ENCODE measurements at places on chromosomes 3 and 15.
A peak's percentile ranks its signal among the peaks of the same experiment; 100 is the strongest.

DNA sequence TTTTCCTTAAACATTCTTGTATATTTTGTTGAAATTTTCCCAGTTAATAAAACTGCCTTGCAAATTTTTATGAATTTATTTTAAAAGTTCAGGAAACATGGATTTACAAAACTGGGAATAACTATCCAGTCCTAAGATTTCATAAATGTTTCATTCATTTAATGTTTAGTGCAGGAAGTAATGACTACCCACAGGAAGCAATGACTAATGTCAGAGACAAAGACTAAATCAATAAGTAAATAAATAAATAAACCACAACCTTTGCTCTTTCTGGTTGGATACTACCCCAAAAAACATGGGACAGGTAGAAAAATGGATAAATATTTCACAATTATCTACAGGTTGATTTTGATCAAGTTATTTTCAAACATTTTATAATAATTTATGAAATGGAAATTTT lies 48.8 kb upstream of the TMCO5A start:
- DNase-seq, result no peak

- DNase-seq, result no peak
Observed at GRCh38 chr3:126417515-126417914, 22.8 kb downstream of the CFAP100 start.

GRCh38 chr15:67505675-67506572 lies 15.0 kb upstream of the C15orf61 start:
- DNase-seq, result no peak

- peak; percentile 95 for DNase-seq
Observed at GRCh38 chr3:165206454-165207266, 10.5 kb upstream of the SLITRK3 start.

GRCh38 chr15:52984507-52984906 lies 194.4 kb upstream of the ONECUT1 start:
- DNase-seq, result no peak

GRCh38 chr3:97736928-97737327 lies 27.6 kb upstream of the ARL6 start:
- DNase-seq, result no peak

DNA sequence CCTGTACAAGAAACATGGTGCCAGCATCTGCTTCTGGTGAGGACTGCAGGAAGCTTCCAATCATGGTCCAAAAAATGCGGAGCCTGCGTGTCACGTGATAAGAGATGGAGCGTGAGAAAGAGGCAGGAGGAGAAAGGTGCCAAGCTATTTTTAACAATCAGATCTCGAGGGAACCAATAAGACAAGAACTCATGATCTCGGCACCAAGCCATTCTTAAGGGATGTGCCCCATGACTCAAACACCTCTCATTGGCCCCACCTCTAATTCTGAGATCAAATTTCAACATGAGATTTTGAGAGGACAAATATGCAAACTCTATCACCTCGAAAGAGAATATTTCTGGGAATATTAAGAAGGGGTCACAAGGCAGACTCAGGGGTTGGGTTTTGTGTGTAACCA lies 107.2 kb downstream of the PYDC2 start:
- no peak for DNase-seq

DNA sequence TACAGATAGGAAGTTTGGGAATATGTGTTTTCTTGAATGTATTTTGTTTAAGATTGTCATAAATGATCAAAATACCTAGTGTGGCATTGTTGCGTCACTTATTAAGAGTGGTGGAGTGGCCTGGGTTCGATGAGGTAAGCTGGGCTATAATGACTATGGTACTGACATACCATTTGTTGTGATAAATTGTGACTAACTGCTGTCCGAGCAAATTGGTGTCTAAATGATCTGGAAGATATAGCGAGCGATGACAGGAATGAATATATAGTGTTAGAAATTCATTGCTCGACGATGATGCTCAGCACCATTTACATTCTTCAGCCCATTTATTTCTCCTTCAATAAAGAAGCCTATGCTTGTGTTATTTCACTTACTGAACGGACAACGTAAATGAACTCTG lies 123.3 kb downstream of the MCTP2 start:
- DNase-seq, result no peak

DNA sequence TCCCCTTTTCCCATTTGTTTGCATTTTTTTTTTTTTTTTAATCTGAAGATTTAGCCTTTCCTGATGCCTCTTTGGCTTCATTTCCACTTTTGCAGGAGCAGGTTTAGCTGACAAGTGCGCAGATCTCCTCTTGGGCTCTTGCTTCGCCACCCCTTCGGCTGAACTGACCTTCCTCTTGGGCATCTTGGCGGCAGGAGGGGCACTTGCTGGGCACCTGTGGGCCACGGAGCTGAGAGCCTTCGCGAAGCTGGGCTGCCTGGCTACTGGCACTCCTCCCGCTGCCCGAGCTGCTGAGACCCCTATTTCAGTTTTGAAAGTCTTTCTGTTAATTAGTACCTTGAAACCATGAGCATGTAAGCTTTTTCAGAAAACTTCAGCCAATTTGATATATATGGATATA lies 8.8 kb downstream of the ARL13B start:
- no peak for DNase-seq

DNA sequence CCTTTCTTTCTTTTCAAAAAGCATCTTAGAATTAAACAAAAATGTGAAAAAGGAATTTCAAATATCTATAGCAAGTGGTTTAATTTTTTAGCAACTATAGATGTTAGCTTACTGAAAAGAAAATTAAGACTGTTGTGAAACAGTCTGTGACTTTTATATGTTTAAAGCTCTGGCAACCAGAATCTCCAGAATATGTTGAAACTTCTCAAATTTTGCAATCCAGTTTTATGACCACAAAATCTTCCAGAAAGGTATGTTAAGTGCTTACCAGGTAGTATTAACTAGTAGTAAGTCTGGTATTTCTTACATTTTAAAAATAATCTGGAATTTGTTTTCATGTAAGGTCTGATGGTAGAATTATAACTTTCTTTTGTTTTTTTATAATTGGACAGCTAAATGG lies 235.0 kb downstream of the SLC9A9 start:
- no peak for DNase-seq

DNA sequence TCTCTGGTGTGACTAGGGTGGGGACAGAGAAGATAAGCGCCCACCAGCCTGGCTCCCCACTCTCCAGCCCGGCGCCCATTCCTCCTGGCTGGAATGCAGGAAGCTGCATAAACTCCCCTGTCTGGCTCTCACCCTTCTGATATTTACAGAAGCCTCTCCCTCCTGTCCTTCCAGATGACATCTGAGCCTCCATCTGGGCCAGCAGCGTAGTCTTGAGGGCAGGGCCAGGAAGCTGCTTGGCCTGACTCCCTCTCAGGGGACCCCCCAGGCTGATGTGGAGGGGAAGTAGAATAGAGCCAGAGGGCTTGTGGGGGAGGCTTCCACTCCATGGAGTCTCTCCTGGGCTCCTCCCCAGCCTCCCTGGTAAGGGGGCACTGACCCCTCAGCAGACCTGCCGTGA lies 49.9 kb downstream of the LINGO1 start:
- no peak for DNase-seq

GRCh38 chr3:183275418-183275817 lies 22.4 kb downstream of the B3GNT5 start:
- peak; percentile 50 for DNase-seq

DNA sequence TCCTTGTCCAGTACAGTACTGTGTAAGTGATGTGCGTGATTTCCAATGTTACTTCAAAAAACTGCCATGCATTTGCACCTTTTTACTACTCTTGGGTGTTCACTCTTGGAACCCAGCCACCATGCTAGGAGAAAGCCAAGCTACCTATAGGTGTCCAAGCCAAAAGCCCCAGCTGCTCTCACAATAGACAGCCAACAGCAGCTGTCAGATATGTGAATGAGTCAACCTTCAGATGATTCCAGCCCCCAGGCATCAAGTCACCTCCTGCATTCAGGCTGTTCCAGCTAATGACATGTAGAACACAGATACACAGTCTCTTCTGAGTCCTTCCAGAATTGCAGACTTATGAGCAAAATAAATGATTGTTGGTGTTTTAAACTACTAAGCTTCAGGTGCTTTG lies 417.7 kb upstream of the TGFBR2 start:
- DNase-seq, result peak; percentile 40

- no peak for DNase-seq
Observed at GRCh38 chr3:152780553-152780952, 54.4 kb upstream of the P2RY1 start.

- DNase-seq, result no peak
Observed at GRCh38 chr3:72273615-72274014, 488.7 kb upstream of the PROK2 start.

DNA sequence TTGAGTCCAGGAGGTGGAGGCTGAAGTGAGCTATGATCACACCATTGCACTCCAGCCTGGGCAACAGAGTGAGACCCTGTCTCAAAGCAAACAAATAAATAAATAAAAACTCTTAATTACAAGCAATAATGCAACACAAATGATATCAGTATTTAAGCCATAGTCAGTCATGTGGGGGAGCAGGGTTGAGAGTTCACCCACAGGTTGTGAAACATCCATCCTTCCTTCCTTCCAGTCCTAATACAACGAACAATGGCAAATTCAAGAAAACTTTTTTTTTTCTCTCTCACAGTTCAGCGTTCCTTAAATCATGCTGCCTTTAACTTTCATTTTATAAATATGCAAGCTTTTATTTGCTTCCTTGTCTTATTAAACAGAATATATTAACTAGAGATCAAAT lies 24.1 kb downstream of the ZNF592 start:
- no peak for DNase-seq

DNA sequence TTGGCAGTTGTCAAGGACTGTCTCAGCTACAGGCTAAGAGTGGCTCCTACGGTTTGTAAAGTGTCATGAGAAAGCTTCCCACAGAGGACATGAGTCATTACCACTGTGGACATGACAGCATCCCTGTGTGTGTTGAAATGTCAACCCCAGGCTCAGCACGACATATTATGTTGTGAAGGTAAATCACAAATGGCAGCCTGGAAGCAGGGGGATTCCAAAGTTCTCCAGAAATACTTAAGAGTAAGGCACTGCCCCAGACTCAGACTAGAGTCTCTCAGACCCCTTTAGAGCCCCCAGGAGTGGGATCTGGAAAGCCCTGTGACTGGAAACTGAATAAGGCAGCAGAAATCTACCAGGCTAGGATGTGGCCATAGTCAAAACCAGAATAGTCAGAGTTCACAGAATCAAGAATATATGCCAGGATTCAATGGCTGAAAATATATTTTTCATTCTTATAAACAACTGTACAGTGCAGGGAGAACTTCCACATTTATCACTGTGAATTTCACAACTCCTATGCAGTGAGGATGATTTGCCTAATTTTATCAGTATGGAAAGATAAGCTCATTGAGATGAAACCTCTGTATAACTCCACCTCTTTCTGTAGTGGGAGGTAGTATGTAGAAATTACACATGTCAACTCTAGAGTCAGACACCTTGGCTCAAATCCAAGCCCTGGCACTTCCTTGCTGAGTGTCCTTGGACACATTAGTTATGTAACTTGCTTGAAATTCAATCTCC lies 237.1 kb upstream of the CFAP20DC start:
- no peak for DNase-seq

GRCh38 chr3:186828340-186828739 lies 14.2 kb upstream of the ADIPOQ start:
- no peak for DNase-seq

DNA sequence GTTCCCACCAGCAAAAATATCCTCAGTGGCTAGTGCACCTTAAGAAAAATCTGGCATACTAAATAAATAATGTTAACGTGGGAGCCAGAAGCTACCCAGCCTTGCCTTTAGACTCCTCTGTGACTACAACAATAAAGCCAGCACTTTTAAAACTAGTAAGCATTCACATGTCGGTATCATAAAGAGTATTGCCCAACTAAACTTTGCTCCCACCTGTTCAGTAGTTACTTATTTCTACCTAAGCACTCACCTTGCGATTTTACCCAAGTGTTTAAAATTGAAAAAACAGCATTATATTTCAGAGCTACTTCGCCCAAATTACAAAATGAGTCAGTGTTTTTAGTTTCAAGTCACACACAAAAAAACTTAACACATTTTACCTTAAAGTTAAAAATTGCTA lies 12.8 kb downstream of the ALDH1L1 start:
- no peak for DNase-seq

GRCh38 chr3:197428117-197428801 lies 127.5 kb downstream of the BDH1 start:
- DNase-seq, result no peak

DNA sequence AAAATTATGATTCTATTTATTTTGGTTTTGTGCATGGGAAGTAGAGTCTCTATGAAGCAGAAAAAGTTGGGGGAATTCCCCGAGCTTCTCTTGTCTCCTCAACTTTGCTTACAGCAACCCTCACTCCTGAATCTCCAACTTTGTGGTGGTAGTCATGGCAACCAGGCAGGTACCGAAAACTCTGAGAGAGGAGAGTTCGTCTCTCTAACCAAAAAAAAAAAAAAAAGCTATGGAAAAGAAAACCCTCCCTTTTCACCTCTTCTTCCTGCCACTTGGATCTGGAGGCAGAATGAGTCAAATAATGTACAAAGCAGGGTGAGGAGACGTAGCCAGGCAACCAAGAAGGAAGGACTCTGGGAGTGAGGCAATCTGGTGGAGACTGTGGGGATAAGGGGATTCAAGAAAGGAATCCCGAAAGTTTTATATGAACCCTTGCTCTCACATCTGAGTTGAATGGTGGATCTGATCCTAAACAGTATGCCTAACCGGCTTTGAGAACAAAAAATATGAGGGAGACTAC lies 108.1 kb downstream of the PLOD2 start:
- DNase-seq, result no peak

DNA sequence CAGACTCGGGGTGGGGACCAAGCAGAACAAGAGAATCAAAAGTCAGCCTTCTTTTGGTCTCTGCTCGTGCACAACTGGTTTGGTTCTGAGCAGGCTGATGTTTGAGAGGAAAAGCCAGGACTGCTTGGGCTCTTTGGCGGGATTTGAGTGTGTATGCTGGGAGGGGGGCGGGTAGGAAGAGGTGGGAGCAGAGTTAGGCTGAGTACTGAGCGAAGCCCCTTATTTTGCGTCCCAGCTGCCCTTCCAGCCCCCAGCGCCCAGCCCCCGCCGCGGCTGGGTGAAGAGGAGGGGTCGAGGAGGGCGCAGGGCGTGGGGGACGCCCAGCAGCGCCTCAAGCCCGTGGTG lies 153.5 kb upstream of the GOLIM4 start:
- DNase-seq, result no peak

DNA sequence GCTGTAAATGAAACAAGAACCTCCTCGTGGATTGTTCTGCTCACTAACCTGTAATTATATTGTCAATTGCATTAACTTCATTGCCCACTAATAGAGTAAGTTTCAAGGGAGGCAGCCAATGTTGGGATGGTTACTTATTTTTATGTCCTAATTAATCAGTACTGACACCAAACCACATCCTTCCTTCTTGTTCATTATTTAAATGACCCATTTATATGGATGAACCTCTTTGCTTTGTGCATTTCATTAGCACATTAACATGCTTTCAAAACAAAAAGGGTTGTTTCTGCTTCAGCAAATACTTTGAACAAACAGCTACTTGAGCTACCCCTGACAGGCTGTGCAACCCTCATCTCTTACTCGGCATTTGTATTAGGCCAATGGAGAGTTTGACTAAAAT lies 374.2 kb downstream of the MECOM start:
- DNase-seq, result peak; percentile 30

GRCh38 chr15:89184357-89184756 lies 37.0 kb downstream of the RLBP1 start:
- DNase-seq, result peak; percentile 50

GRCh38 chr3:15997274-15997943 lies 177.1 kb upstream of the GALNT15 start:
- no peak for DNase-seq
